ENCODE measurements at places on chromosomes 2 and 18.

- no peak for DNase-seq
Observed at GRCh38 chr2:45128580-45128997, 119.3 kb upstream of the SIX2 start.

DNA sequence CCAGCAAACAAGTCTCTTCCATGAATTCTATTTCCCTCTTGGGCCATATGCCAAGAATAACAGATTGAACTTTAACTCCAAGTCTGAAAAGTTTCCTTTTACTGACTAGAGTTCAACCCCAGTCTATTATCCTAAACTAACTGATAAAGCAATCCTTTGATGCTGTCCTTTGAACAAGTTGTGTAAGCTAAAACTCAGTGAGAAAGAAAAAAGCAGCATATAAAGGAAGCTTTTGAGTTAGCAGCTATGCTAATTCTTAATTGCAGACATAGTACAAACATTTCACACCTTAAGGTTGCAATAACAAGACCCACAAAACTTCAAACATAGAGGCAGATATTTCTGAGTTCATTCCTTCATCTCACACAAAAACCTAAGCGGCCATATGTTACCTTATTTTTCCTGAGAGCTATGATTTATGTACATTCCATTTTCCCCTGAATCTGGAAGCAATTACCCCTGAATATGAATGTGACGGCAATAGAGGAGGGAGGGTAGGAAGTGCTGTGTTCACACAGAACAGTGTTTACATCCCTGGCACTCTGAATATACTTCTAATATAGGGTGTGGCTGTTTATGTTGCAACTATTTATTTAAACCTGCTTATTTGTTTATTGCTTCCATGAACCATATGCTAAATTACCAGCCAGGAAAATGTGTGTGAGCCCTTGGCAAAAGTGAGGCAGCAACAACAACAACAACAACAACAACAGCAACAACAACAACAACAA lies 180.6 kb downstream of the IRS1 start:
- DNase-seq = no peak

- DNase-seq = no peak
Observed at GRCh38 chr2:114688241-114688640, 245.8 kb downstream of the DPP10 start.

DNA sequence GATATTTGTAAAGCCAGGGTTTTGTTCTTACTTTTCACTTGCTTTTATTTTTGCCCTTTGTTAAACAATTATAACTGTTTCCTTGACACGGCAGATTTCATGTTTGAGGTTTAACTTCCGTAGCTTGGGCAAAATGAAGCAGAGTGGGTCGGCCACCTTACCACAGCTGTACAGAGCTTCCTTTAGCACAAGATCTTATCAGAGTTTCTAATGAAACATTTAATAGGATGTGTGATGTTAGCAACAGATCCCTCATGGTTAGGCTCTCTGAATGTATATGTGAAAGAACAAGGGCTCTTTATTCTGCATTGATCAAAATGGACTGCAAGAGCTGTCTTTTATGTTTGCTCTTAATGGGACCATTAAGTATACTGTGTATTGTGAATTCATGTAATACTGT lies 22.3 kb downstream of the RNF125 start:
- DNase-seq = no peak

- DNase-seq = no peak
Observed at GRCh38 chr2:158841850-158842249, 46.7 kb downstream of the DAPL1 start.

GRCh38 chr2:120673571-120674061 lies 62.1 kb upstream of the GLI2 start:
- no peak for DNase-seq

- DNase-seq = no peak
Observed at GRCh38 chr2:64124571-64124970, 19.6 kb downstream of the PELI1 start.

GRCh38 chr2:191686066-191686465 lies 8.1 kb downstream of the NABP1 start:
- no peak for DNase-seq

- no peak for DNase-seq
Observed at GRCh38 chr18:75802681-75803080, 375.2 kb upstream of the SMIM21 start.

DNA sequence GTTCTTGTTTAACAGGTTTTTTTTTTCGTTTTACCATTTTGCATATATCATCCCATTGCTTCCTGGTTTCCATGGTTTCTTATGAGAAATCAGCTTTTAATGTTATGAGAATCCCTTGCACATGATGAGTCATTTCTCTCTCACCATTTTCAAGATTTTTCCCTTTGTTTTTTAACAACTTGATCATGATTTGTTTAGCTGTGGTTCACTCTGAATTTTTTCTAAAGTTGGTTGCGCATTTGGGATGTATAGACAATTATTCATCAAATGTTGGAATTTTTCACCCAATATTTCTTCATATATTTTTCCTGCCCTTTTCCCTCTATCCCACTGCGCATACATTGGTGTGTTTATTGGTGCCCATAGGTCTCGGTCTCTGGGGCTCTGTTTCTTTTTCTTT lies 42.4 kb upstream of the BIN1 start:
- no peak for DNase-seq

- no peak for DNase-seq
Observed at GRCh38 chr18:70279470-70279869, 9.4 kb upstream of the SOCS6 start.

- no peak for DNase-seq
Observed at GRCh38 chr2:167943897-167944296, 303.5 kb downstream of the STK39 start.

- no peak for DNase-seq
Observed at GRCh38 chr18:5297597-5297996, 2.1 kb upstream of the ZBTB14 start.

DNA sequence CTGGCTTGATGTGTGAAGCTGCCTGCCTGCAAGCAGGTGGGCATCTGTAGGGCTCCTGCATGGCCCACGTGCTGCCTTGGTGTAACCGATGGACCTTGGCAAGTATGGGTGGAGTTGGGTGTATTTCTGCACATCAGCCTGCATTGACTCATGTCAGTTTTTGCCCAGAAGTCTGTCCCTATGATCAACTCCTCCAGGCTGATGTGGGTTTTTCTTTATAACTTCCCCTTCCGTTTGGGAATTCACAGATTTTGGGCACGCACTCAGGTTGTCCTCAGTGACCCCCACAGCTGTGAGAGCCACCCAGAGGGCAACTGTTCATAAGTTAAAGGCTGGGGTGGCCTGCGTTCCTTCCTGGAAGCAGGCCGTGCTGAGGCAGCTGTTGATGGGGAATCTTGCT lies 123.3 kb downstream of the NCK2 start:
- DNase-seq = no peak

DNA sequence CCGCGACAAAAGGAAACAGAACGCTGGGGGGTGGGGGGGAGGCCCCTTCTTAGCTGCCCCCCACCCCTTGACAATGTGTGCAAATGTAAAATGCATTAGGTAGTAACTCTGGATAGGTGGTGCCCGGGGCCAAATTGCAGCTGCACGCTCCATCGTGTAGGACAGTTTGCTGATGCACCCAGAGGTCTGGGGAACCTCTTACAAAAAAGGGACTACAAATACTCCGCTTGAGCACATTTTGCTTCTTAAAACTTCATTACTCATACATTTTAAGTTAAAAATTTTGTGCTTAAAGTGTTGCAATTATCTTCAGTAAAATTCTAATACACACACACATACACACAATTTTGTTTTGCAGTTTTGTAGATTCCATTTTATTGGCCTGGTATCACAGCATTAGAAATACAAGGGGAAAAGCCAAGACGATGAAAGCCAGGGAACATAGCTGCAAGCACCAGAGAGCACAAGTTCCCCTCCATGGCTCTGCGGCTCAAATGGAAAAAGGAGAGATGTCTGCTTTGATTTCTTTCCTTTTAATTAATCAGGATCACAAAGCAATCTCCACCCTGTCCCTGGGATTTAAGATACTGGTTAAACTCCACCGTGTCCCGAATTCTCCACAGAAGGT lies 582.1 kb downstream of the ZEB2 start:
- DNase-seq = peak; percentile 3

DNA sequence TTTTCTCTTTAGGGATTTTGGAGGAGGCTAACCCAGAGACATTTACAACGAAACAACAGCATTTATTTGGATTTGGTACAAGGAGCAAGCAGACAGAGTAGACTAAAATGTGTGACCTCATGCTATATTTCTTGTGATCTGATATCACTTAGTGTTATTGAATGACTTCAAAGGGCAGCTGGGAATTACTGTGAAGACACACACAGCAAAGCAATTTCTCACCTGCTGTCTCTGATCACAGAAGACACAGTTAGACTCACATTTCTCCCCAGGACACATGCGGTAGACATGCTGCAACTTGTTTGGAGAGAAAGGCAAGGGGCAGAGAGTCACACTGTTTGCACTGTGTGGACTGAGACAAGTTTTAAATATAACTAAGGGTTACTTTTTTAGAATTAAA lies 67.5 kb downstream of the LTBP1 start:
- DNase-seq = no peak

GRCh38 chr2:209653134-209653533 lies 118.5 kb upstream of the UNC80 start:
- no peak for DNase-seq

GRCh38 chr18:76952747-76953146 lies 130.4 kb downstream of the ZNF236 start:
- no peak for DNase-seq

GRCh38 chr2:237293978-237294377 lies 120.0 kb downstream of the COL6A3 start:
- DNase-seq = no peak

DNA sequence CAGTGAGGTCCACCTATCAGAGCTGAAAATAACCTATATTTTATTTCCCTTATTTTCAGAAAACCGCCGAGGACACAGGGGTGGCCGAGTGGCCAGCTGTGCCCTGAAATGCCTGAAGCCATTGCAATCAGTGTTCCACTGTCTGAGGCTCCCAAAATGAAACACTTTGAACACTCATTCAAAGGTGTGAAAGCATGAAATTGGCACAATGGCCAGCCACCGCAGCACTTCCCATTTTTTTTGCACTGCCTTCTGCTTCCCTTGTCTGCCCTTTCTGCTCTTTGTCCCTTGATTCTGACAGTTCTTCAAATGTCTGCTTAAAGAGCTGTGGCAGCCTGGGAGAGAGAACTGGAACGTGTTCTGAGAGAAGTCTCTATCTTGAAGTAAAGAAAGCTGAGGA lies 1127.5 kb upstream of the CELF4 start:
- DNase-seq = no peak

GRCh38 chr2:223692191-223692947 lies 90.2 kb upstream of the SCG2 start:
- no peak for DNase-seq

GRCh38 chr2:82675186-82675585 lies 1783.9 kb downstream of the SUCLG1 start:
- no peak for DNase-seq

GRCh38 chr18:27520401-27520800 lies 335.3 kb upstream of the CHST9 start:
- no peak for DNase-seq

DNA sequence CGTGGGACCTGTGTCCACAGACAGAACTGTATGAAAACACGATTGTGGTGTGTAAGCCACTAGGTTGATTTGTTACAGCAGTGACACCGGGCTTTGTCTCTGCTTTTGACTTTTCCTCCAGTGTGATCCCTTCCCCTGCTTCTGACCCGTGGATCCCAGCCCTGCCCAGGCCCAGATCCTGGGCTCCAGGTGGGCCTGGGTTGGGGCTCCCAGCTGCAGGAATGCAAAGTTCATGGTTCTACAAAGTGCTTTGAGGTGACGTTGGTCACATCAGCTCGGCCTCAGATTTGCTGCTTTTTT lies 26.8 kb downstream of the HPCAL1 start:
- DNase-seq = no peak

DNA sequence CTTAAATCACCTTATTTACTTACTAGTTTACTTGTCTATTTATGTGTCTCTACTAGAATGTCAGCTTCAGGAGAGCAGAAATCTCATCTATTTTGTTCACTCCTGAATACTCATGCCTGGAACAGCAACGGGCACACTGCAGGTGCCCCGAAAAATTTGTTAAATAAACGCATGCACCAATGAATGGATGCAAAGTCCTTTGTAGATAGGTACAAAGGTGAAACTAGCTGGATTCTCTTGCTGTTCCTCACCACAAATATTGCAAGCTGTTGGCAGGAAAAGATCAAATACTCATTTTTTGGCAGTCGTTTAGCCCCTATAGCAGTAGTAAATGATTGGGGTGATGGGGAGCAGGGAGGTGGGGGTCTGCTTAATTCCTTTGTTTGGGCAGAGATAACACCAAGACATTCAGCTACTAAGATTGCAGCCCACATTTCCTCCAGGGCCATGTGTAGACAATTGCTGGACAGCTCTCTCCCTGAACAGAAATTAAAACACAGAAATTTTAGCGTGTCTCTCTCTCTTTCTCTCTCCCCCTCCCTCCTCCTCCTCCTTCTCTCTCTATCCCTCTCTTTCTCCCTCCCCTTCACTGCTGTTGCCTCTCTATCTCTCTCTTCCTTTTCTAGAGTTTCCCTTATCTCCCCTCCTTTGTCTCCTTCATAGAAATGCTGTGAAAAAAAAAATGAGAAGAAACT lies 5.4 kb downstream of the MARCHF4 start:
- no peak for DNase-seq

GRCh38 chr2:186576614-186577013 lies 13.2 kb upstream of the ITGAV start:
- no peak for DNase-seq

DNA sequence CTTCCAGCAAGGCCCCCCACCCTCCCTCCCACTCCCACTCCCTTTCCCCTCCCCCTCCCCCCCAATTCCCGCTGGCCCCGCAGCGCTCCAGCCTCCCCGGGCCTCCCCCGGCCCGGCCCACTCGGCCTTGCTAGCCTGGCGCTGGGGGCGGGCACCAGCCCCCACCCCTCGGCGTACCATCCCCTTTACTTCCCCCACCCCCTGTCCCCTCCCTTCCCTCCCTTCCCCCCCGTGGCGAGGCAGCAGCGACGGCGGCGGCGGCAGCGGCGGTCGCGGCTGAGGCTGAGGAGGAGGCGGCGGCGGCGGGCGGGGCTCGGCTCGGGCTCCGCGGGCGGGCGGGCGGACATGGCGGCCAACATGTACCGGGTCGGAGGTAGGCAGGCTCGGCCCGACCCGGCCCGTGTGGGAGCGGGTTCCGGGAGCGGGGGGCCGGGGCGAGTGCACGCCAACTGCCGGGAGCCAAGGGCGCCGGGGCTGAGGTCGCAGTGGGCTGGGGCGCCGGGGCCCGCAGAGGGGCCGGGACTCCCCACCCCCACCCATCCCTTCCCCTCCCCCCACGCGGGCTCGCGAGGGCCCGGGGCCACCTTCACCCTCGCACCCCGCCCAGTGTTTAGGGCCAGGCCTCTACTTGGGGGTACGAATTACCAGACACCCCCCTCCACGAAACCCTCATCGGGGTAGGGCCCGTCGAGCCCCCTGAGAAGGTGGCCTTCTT lies at the start of gene MTA3:
MTA3 (plus strand) TSS at position 232 of the 715 bp plus-strand sequence; CDS start at position 346, 114 bp downstream.
- DNase-seq = peak; percentile 80

DNA sequence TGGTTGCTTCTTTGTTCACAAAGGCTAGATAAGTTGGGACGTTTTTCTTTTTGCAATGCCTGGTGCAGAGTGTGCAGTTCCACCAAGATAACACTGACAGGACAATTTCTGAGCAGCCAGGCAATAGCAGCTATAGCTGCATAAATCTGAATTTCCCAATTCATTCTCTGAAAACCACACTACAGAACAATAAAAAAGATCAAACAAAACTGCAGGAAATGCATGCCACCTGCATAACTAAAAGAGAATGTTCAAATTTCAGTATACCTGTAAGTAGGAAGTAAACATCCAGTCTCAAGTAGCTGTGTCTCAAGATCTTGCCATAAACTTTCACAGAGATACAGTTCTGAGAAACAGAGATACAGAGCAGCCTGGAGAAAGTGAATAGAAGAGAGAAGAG lies 5.3 kb upstream of the KCTD18 start:
- no peak for DNase-seq

- peak; percentile 55 for DNase-seq
Observed at GRCh38 chr2:174683392-174683759, 80.9 kb downstream of the CHRNA1 start.

GRCh38 chr18:63158012-63158631 lies 161.4 kb downstream of the BCL2 start:
- no peak for DNase-seq
